ENCODE measurements at places on chromosomes 16 and 17. TPM values are rescaled to one million over a fixed set of nuclear protein-coding genes. Genes with fewer than 3 reads are reported as not detected.
A peak's percentile ranks its signal among the peaks of the same experiment; 100 is the strongest.

Gene G6PC1
- total RNA-seq = not detected

Gene CD7
- not detected for total RNA-seq

DNA sequence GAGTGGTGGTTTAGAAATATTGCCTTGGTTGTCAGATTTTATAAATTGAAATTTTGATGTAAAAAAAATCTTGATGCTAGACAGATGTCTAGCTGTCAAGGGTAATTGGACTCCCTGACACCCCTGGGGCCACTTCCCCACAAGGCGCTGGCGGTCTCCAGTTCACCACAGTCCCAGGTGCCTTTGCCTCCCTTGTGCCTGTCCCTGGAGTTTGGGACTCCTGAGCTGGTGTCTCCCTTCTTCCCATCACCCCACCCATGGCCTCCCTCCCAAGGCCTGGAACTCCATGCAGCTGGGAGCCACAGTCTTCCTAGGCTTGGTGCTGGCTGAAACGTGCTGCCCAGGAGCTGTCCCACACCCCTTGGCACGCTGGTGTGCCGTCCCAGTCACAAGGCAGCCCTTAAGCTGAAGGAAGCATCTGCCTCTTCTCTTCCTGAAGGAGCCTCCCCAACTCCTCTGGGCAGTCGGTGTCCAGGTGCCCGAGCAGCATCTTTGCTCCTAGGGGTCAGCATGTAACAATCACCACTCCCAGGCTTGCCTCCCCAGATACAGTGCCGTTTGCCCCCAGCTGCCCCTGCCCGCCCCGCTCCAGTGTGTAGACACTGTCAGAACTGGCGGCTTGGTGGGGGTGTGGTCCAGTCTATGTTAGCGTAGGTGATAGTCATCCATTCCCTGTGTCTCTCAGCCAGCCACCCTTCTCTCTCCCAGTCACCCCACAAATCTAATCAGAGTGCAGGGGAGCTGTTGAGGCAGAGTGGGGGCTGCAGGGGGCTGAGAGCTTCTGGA is 26.2 kb downstream of the POLR3E start:
- DNase-seq = no peak

DNA sequence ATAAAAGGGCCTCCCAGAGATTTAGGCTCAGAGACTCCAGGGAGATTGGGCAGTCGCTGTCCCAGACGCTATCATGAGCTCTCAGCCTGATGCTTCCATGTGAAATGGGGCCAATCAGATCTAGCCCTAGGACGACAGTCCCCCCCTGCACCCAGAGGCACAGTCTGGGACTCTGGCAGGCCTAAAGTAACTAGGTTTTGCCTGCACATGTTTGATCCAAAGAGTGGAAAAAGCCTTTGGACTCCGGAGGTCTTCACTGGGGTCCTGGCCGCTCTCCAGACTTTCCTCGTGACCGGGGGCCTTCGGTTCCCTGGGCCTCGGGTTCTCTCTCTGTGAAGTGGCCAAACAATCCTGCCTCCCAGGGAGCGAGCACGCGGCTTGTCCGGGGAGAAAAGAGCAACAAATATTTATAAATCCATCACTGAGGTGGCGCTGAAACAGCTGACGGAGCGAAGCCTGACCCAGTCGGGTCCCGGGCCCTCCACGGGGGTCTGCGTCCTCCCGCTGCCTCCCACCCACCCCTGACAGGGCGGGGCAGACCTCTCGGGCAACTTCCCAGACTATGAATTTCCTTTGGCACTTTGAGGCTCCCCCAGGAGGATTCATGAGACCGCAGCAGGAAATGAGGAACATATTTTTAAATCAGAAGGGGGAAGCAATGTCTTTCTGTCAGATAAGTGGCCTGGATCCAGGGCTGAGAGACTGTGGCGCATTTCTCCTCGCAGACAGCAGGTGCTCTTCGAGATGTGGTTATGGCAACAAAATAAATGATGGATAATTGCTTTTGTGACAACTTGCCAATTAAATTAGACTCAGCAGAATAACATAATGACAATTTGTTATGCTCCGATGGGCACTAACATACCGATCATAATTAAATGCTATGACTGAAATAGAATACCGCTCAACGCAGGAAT is 38.9 kb downstream of the MRPS23 start:
- peak; percentile 63 for DNase-seq

DNA sequence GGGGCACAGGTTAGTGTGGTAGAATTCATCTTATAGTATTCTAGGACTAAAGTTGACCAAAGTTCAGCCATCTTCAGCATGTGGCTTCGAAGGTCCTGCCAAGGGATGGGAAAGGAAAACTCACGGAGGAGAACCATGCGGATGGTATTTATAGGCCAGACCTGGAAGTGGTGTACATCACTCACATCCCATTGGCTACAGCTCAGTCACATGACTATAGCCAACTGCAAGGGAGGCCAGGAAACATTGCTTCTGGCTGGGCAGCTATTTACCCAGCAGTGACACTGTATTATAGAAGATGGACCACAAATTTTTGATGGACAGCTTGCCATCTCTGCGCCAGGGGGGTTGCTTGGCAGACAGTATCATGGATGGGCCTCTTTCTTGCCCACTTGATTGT is 35.7 kb upstream of the COQ7 start:
- no peak for DNase-seq
